ENCODE measurements at places on chromosomes 7 and 10.

GRCh38 chr7:31890198-31890597, 180.0 kb downstream of the PDE1C start:
- no peak for DNase-seq

DNA sequence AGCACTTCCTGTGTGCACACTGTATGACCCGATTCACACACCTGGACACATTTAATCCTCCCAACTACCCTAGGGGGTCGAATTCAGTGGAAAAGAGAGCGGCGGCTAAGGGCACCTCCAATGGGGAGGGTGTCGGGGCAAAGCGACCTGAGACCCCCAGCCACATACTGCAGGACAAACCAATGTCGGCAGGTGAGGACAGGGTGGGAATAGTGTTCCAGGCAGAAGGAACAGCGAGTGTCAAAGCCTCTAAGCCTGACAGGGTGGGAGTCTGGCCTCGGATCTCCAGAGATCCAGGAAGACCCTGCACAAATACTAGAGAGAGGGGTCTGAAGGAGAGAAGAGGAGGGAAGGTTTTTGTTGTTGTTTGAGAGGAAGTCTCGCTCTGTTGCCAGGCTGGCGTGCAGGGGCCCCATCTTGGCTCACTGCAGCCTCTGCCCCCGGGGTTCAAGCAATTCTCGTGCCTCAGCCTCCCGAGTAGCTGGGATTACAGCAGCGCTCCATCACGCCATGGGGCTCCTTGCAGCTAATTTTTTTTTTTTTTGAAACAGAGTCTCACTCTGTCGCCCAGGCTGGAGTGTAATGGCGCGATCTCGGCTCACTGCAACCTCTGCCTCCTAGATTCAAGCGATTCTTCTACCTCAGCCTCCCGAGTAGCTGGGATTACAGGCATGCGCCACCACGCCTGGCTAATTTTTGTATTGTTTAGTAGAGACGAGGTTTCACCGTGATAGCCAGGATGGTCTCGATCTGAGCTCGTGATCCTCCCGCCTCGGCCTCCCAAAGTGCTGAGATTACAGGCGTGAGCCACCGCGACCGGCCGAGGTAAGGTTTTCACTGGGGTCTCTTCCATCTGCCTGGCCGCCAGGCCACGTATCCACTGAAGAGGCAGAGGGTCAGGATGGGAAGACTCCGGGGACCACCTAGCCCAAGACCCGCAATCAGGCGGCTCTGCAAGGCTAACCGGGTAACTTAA, 1.2 kb upstream of the ARPC1B start:
- DNase-seq, result no peak

DNA sequence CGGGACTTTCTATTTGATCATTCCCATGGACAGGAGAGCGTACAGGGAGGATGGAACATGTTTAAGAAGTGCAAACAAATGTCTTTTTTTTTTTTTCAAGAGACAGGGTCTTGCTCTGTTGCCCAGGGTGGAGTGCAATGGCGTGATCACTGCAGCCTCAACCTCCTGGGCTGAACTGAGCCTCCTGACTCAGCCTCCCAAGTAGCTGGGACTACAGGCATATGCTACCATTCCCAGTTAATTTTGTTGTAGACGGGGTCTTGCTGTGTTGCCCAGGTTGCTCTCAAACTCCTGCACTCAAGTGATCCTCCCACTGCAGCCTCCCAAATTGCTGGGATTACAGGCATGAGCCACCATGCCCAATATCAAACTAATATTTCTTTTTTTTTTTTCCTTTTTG, 40.5 kb downstream of the SPDYE5 start:
- no peak for DNase-seq

DNA sequence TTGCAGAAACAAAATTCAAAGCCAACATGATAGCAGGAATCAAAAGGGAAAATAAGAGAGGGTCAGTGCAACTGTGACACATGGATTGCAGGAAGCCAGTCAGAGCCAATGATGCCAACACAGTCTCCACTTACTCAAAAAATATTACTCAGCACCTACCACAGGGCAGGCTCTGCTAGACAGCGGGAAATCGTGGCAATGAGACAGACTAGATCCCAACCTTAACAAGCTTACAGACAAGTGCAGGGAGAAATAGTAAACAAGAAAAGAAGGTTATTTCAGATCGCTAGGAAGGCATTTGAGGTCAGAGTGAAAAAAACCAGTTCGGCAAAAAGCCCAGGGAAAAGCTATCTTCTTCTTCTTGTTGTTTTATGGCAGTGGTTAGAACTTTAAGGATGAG, 45.2 kb upstream of the NPFFR1 start:
- DNase-seq, result peak; percentile 31

Measured in hepatic stellate cell (primary cell).